ENCODE measurements at places on chromosomes 2 and 18.

- no peaks in the 10 kb centered on the region for H3K4me1 ChIP-seq
- H3K4me3 ChIP-seq = no peak overlapping the region
- DNase-seq = no peak
- H3K27me3 ChIP-seq = peaks cover 12% of the 10 kb centered on the region
- H3K27ac ChIP-seq = no peak overlapping the region
- H3K36me3 ChIP-seq = no peaks in the 10 kb centered on the region
Measured at GRCh38 chr18:46748466-46748865, 8.4 kb downstream of the ST8SIA5 start.

GRCh38 chr2:75200140-75201096 is 1.1 kb upstream of the TACR1 start:
- H3K36me3 ChIP-seq = no peaks in the 10 kb centered on the region
- H3K27me3 ChIP-seq = peaks cover 62% of the 10 kb centered on the region
- no peak overlapping the region for H3K27ac ChIP-seq
- H3K4me3 ChIP-seq = peak overlapping the region; percentile 43
- no peak for DNase-seq
- peaks cover 22% of the 10 kb centered on the region for H3K4me1 ChIP-seq

GRCh38 chr18:45548614-45549013 is 66.7 kb upstream of the SLC14A2 start:
- H3K4me1 ChIP-seq = no peaks in the 10 kb centered on the region
- no peak overlapping the region for H3K4me3 ChIP-seq
- no peaks in the 10 kb centered on the region for H3K36me3 ChIP-seq

GRCh38 chr18:3836483-3837335 is 386.7 kb downstream of the TGIF1 start:
- no peaks in the 10 kb centered on the region for H3K36me3 ChIP-seq
- H3K27ac ChIP-seq = no peak overlapping the region
- no peak overlapping the region for H3K4me3 ChIP-seq
- DNase-seq = no peak

DNA sequence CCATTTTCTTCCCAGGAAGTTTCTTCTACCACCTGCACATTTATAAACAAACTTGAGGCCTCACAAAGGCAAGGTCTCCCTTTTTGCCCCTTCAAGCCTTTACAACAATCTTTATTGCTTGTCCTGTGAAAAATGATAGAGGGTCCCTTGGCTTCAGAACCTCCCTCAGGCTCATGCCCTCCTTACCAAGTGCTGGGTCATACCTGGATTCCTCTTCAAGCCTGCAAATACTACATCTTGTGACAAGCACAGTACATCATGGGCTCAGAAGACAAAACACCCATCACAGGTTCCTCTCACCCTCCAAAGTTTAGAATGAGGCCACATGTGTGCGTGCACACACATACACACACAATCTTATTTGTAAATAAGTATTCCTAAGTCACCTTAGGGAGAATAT is 9.1 kb downstream of the CAPN14 start:
- no peak overlapping the region for H3K4me3 ChIP-seq
- H3K27ac ChIP-seq = no peak overlapping the region
- H3K27me3 ChIP-seq = peaks cover 6% of the 10 kb centered on the region
- DNase-seq = no peak
- H3K36me3 ChIP-seq = no peaks in the 10 kb centered on the region

DNA sequence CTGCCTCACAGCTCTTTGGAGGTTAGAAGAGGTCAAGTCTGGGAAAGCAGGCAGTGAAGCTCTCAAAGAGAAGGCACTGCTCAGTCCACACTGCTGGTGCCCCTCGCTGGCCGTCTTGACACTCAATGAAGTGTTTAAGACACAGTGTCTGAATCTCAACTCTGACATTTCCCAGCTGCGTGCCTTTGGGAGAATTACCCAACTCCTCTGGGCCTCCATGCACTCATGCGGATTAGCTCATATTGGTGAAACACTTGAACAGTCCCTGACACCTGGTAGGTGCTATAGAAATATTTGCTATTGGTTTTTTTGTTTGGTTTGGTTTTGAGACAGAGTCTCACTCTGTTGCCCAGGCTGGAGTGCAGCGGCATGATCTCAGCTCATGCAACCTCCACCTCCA is 281.0 kb downstream of the SRBD1 start:
- H3K27ac ChIP-seq = no peak overlapping the region
- H3K4me3 ChIP-seq = no peak overlapping the region

- H3K4me1 ChIP-seq = no peaks in the 10 kb centered on the region
- no peaks in the 10 kb centered on the region for H3K36me3 ChIP-seq
- no peaks in the 10 kb centered on the region for H3K27me3 ChIP-seq
- no peak overlapping the region for H3K27ac ChIP-seq
- H3K4me3 ChIP-seq = no peak overlapping the region
Measured at GRCh38 chr2:181526014-181526413, 68.8 kb downstream of the ITGA4 start.

DNA sequence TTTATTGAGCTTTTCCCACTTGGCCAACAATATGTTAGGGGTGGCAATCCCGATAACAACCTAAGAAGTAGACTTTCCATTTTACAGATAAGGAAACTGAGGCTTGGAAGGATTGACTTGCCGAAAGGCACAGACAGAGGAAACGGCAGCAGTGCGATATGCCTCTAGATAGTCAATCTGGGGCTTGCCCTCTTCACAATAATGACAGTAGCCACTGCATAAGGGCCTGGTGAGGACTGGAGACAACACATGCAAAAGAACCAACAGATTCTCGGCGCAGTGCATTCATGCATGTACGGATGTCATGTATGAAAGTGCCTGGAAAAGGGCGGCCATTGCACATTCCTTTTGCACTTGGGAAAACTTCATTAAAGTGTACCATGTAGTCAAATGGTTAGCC is 811.2 kb downstream of the RNF144A start:
- no peaks in the 10 kb centered on the region for H3K36me3 ChIP-seq
- H3K4me3 ChIP-seq = no peak overlapping the region
- DNase-seq = no peak
- no peaks in the 10 kb centered on the region for H3K4me1 ChIP-seq
- no peak overlapping the region for H3K27ac ChIP-seq

- H3K36me3 ChIP-seq = no peaks in the 10 kb centered on the region
- no peaks in the 10 kb centered on the region for H3K27me3 ChIP-seq
- H3K4me3 ChIP-seq = no peak overlapping the region
- no peak overlapping the region for H3K27ac ChIP-seq
- DNase-seq = no peak
Measured at GRCh38 chr2:232174662-232175061, 203.9 kb upstream of the ALPP start.

- H3K36me3 ChIP-seq = no peaks in the 10 kb centered on the region
- no peak for DNase-seq
- no peak overlapping the region for H3K4me3 ChIP-seq
- peaks cover 5% of the 10 kb centered on the region for H3K4me1 ChIP-seq
- H3K27ac ChIP-seq = no peak overlapping the region
Measured at GRCh38 chr18:22473366-22473765, 55.7 kb upstream of the CTAGE1 start.

DNA sequence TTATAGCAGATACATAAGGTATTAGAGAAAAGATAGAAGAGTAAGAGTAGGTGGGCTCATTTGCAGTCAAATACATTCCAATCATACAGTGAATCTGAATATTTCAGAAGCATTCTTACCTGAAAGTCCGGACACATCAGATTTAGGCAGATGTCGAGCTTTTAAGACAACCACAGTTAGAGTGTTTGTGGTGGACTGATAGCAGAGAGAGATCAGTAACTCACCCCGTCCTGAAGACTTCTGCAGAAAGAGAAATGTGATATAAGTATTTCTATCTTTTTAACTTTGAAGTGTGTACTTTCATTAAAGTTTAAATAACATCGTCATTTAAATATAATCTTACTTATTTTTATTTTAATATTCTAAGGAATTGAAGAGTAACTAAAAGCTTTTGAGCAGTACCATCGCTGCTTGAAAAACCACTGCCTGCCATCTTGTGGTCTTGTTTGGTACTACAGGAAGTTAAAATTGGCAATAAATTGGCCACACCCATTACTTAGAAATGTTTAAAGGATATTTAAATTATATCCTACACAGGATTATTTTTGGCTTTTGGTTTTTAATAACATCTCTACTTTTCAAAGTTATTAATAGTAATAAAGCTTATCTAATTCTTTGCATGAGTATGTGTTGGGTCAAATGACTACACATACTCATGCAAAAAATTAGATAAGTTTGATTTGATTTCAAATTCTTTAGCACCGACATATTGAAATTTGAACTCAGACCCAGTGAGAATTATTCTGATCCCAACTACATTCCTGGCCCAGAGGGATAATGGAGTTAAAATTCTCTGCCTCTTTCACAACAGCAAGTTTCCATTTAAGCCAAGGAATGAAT is 5.5 kb downstream of the SYT4 start:
- DNase-seq = no peak
- H3K4me3 ChIP-seq = no peak overlapping the region
- no peak overlapping the region for H3K27ac ChIP-seq
- H3K27me3 ChIP-seq = peaks cover 5% of the 10 kb centered on the region

DNA sequence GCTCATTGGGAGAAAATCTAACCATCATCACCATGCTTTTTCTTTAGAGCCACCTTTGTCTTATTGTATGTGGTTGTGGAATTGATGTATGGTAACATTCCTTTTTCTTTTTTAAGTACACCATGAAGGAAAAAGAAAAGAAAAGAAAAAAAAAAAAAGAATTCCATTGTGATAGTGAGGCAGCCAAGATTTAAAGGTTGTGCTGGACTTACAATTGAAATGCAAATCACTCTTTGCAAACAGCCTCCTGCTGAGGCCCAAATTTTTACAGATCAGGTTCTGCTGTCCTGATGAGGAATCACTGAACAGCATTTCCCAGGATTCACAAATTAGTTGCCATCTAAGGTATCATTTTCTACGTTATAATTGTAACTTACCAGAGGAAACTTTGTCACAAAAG is 1101.0 kb upstream of the FANCL start:
- DNase-seq = no peak
- H3K27me3 ChIP-seq = no peaks in the 10 kb centered on the region
- no peaks in the 10 kb centered on the region for H3K36me3 ChIP-seq
- H3K27ac ChIP-seq = no peak overlapping the region

- no peak overlapping the region for H3K4me3 ChIP-seq
- no peak overlapping the region for H3K27ac ChIP-seq
- H3K36me3 ChIP-seq = no peaks in the 10 kb centered on the region
- DNase-seq = no peak
Measured at GRCh38 chr2:118221536-118222272, 133.4 kb downstream of the INSIG2 start.

GRCh38 chr2:22375096-22375495 is 1009.9 kb upstream of the KLHL29 start:
- no peak overlapping the region for H3K4me3 ChIP-seq
- H3K4me1 ChIP-seq = no peaks in the 10 kb centered on the region
- DNase-seq = no peak
- H3K27me3 ChIP-seq = no peaks in the 10 kb centered on the region
- H3K27ac ChIP-seq = no peak overlapping the region
